Lower lobe of right lung (tissue), 2 donors: ENCODE measurements at places on chromosomes 6 and 20. TPM values are rescaled to one million over a fixed set of nuclear protein-coding genes. Genes with fewer than 3 reads are reported as not detected.

The TSHZ2 gene
- total RNA-seq, result 12.6 TPM

The CD109 gene
- 25.0 TPM for total RNA-seq

DNA sequence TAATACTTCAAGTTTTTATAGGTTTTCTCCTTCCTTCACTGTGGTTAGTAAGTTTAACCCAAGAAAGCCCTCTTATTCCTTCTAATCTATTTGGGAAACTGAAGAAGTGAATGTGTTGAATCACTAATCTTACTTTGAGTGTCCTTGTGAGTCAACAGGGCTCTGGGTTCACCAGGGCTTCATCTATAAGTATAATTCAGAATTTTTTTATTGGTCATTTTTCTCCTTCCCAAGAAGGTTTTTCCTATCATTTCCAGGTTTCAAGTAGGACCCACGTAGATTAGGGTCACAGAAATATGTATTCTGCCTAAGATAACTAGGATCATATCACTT lies 191.1 kb downstream of the ATXN1 start:
- no peak for DNase-seq
- H3K4me3 ChIP-seq, result no peak overlapping the region
- no peaks in the 10 kb centered on the region for H3K4me1 ChIP-seq
- no peak overlapping the region for H3K27ac ChIP-seq

DNA sequence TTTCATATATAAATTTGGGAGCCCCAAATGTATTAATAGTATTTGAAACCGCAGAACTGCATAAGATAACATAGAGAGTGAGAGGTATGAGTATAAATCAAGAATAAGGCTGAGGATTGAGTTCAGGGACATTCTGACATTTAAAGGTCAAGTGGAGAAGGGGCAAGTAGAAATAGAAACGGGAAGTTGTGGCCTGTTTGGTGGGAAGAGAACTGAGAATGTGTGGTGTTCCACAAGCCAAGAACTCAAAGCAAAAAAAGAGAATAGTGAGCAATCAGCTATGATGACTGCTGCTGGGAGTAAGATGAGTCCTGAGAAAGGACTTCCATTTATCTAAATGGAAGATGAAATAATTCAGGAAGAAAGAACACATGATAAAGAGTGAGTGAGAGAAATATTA lies 418.4 kb downstream of the CD109 start:
- no peak overlapping the region for H3K27ac ChIP-seq
- H3K27me3 ChIP-seq, result no peaks in the 10 kb centered on the region
- H3K4me3 ChIP-seq, result no peak overlapping the region
- H3K4me1 ChIP-seq, result no peaks in the 10 kb centered on the region

The PRPH2 gene
- 0.68 TPM for total RNA-seq

The CST4 gene
- not detected for total RNA-seq

The RGS19 gene
- total RNA-seq, result 57.5 TPM

- no peaks in the 10 kb centered on the region for H3K27me3 ChIP-seq
- no peak overlapping the region for H3K4me3 ChIP-seq
- H3K4me1 ChIP-seq, result no peaks in the 10 kb centered on the region
- no peaks in the 10 kb centered on the region for H3K36me3 ChIP-seq
Measured at GRCh38 chr6:18681832-18682503, 294.8 kb downstream of the RNF144B start.
